Ureter (tissue), 1 donor: ENCODE measurements at places on chromosomes 11 and 22.

DNA sequence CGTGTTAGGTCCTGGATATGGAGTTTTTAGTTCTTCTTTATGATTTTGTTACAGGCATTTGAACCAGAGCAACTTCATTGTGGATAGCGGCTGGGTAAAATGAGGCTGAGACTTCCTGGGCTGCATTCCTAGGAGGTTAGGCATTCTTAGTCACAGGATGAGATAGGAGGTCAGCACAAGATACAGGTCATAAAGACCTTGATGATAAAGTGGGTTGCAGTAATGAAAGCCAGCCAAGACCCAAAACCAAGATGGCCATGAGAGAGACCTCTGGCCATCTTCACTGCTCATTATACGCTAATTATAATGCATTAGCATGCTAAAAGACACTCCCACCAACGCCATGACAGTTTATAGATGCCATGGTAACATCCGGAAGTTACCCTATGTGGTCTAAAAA is 23.4 kb upstream of the CLMP start:
- DNase-seq, result no peak

- DNase-seq, result peak; percentile 66
Measured at GRCh38 chr22:44620129-44620840, 81.7 kb upstream of the PRR5 start.

DNA sequence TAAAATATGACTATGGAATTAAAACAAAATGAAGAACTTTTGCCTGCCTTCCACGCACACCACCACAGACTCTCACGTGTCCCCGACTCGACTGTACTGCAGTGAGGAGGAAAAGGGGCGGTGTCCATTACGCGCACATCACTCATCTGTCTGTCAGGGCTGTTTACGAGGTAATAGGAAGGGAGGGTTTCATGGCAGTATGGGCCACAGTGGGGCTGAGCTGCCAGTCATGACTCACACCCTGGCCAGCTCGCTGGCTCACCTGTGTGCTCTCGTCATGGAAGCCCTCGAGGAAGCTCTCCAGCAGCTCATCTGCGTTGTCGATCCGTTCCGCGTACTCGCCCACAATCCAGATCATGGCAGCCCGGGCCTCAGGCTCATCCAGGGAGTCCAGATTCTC is 33.5 kb upstream of the RASL10A start:
- no peak for DNase-seq

GRCh38 chr11:79007771-79008402 is 432.9 kb downstream of the TENM4 start:
- DNase-seq, result no peak
